ENCODE measurements at places on chromosomes 4 and X.

- no peak for DNase-seq
These were observed 11.3 kb upstream of the SLC9A7 start for GRCh38 chrX:46770000-46770816.

DNA sequence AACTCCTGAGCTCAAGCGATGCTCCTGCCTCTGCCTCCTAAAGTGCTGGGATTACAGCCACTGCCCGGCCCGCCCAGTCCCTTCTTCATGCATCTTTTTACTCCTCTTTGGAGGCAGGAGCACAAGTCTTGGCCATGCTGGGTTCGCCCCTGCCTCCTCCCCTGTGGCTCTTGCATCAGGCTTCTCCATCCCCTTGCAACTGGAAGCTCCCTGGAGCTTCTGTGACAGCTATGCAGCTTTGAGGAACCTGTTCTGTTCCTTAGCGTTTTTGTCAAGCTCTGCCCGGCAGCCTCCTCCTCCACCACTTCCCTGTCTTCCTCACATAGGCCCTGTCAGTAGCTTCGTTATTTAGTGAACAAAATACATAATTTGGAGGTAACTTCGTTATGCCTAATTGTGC is 73.9 kb downstream of the PSAPL1 start:
- DNase-seq = no peak

DNA sequence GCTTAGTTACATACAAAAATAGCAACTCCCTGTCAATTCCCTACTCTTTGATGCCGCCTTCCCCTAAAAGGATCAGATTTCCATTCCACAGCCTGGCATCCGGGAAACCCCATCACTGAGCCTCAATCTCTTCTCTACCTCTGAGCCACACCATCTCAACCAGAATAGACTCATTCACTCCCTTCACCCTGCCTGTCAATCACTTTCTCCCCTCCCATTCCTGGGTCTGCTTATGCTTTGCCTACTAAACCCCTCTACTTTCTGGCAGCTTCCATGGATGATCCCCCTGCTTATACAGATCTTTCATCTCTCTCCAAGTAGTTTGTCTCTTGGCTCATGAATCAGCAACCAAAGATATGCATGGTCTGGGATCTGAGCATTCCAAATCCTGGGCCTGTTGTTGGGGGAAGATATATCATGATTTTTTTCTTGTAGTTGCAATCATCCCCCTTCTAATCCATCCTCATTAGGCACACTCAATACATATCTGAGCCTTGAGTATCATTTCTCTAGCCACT is 2.6 kb downstream of the AMER1 start:
- DNase-seq = no peak

DNA sequence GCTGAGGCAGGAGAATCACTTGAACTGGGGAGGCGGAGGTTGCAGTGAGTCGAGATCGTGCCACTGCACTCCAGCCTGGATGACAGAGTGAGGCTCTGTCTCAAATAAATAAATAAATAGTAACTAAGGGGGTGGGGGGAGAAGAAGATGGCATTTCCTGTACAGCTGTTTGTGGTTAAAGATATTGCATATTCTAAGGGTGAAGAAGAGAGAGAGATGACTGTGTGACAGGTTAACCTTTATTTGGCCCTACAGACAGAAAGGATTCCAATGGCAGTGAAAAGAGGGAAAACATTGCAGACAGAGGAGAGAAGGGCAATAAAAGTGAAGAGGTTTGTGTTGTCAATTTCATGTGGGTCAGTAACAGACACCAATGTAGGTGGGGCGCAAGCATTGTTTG is 9.4 kb downstream of the TASL start:
- no peak for DNase-seq

DNA sequence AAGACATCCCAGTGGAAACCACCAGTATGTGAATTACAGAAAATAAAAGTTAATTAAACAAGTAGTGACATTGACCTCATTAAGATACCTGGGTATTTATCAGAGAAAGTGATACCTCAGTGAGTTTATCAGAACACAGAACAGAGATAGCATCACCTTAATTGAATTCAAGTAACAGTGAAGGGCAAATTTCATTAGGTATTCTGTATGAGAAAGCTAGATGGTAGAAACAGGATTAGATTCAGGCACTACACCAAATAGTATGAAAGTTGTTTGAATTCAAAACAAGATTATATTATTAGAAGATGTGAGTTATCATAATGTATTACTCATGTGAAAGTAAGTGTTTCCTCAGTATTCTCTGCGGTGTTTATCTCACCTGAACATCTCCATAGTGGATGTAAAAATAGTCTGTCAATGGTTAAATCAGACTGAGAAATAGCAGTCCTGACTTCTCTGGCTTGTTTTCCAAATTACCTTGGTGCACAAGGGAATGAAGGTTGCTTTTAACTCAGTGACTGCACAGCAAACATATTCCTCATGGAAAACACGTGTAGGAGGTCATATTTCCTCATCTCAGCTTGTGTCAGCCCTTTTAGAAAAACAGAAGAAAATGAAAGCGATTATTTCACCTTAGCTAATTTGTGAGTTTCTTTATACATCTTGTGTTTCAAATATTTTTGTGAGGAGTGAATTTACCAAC is 79.9 kb upstream of the PCDH18 start:
- no peak for DNase-seq

GRCh38 chr4:88985088-88985773 is 71.8 kb downstream of the FAM13A start:
- DNase-seq = no peak

GRCh38 chrX:23694606-23695005 is 27.3 kb downstream of the PRDX4 start:
- peak; percentile 23 for DNase-seq

DNA sequence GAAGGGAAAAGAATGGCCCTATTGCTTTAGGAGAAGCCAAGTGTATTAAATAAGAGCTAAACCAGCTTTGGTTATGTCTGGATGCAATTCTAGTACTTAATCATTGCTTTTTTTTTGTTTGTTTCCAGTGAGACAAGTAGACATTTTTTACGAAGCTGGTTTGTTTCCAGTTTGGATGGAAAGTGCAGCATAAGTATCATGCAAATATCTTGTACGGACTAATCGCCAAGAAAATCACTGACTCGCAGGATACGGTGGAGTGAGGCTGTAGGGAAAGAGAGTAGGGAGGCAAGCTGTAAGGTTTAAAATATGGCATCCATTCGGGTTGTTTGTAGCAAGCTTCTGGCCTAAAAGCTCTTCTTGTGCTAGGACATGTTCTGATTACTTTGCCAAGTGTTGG is 64.8 kb downstream of the HPGD start:
- DNase-seq = no peak

DNA sequence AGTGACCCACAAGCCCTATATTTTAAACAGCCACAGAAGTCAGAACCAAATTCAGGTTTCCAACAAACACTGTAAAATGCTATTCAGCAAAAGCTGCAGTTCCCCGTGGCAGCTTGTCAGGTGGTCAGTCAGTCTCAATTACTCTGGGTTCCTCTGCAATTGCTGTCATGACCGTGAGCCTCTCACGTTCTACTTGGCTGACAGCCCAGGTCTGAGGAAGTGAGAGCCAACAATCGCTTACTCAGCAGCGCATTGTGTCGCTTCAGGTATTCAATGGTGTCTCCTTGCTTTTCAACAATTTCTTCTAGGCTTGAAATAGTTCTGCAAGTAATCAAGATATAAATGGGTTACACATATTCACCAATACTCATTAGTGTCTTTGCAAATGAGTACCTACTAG is 25.8 kb downstream of the TRIM75 start:
- DNase-seq = no peak

GRCh38 chr4:109703664-109704361 is 568 bp upstream of the CASP6 start:
- no peak for DNase-seq

- DNase-seq = no peak
These were observed 145.3 kb downstream of the DTHD1 start for GRCh38 chr4:36426741-36427140.

GRCh38 chr4:101864660-101865059 is 74.1 kb downstream of the BANK1 start:
- no peak for DNase-seq

DNA sequence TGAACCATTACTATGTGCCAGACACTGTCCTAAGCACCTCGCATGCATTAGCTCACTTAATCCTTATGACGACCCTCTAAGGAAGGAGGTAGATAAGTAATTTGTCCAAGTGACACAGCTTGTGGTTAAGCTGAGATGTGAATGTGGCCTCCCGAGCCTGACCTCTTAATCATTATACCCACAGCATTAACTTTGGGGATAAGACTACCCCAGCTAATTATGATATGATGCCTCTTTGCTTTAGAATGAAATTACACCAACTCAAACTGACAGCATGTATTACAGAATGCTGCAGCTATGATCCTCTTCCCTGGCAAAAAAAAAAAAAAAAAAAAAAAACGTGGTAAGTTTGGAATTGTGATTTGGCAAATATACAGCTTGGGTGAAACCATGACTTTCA is 53.5 kb downstream of the APBB2 start:
- no peak for DNase-seq

DNA sequence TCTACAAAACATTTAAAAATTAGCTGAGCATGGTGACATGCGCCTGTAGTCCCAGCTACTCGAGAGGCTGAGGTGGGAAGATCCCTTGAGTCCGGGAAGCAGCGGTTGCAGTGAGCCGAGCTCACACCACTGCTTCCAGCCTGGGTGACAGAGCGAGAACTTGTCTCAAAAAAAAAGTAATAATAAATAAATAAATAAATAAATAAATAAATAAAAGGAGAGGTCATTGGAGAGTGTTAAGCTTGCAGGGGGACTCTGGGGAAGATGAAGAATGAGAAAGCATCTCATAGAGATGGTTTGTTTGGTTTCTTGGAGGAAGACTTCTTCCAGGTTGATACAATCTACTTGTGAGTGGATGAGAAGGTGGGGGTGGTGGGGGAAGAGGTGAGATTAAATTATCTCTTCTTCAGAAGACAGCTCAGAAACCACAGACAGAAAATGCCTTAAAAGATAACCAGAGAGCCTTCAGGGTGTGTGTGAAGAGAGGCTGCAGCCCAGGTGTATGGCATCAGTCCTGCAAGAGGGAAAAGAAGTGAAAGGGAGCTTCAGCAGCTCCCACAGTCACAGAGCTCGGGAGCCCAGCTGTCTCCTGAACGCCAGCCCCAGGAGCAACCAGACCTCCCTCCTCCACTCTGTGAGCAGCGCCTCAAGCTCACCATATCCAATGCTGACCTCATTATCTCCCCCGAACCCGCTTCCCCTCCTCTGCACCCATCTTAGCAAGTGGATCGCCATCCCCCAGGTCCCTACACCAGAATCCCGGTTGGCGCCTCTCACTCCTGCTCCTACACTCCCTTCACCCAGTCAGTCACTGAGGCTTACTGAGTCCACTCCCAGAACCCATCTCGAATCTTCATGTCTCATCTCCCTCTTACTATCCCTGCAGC is 48.2 kb downstream of the RBM47 start:
- no peak for DNase-seq

- no peak for DNase-seq
These were observed 75.3 kb downstream of the TMEM144 start for GRCh38 chr4:158285429-158286216.

GRCh38 chrX:148416931-148417330 is 83.5 kb upstream of the AFF2 start:
- no peak for DNase-seq

- no peak for DNase-seq
These were observed 6.6 kb downstream of the CLNK start for GRCh38 chr4:10677796-10678497.

DNA sequence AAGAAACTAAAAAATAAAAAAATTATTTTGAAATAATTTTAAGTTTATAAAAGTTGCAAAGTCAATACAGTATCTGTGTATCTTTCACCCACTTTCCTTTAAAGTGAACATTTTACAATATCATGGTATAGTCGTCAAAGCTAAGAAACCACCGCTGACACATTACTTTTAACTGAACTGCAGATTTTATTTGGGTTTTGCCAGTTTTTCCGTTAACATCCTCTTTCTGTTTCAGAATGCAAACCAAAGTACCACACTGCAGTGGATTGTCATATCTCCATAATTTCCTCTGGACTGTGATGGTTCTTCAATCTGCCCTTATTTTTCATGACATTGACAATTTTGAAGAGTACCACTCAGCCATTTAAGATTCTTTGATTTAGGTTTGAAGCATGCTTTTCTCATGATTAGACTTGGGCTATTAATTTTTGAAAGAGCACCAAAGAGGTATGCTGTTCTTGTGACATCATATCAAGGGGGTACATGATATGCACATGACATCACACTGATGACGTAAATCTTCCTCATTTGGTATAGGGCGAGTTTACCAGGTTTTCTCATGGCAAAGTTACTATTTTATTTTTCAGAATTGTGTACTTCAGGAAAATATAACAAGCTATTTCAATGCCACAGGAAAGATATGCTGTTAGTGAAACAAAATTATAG is 3.6 kb upstream of the CXCL1 start:
- DNase-seq = no peak

DNA sequence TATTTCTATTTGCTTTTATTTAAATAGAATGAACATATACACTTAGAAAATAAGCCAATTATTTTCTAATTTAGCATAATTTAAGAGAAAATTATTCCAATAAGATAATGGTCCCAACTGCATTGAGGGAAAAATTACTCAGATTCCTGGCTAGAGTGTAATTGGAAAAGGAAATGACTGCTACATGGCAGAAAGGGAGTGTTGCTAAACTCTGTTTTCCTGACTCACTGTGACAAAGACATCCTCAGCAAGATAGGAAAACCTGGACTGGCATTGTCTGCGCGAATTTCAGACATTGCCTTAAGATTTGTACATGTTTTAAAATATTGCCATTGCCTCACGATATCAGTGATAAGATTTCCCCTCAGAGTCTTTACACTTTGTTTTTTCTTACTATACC is 8.2 kb downstream of the TNIP3 start:
- no peak for DNase-seq

DNA sequence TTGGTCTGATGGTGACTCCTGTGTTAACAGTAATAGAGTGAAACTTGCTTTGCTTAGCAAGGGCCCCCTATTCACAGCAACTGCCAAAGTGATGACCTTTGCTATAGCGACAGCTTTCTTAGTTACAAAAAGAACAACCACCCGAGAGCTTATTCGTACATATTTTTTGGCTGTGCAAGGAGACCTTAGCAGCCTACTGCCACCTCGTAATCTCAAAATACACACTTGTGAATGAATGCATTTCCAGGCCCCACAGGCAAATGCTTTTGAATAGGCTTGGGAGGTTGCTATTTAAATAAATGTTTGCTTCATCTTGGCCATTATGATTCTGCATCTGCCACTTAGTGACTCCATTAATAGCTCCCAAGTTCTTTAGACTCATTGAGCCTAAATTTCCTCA is 47.4 kb downstream of the CCDC149 start:
- DNase-seq = no peak

DNA sequence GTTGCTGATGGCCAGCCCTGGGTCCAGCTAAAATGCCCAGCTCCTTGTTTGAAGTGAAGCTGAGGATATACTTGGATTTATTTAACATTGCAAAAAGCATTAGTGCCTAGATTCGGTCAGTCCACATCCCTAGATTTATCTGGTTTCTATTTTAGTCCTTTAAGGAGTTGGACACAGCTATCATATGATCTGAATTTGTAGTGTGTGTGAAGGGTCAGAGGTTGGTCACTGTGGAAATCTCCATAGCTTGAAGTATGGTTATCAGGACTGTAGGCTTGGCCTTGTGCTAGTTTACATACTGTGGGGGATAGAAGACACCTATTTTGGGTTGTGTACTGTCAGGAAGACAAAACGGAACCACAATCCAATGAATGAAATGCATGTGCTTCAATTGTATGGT is 28.8 kb downstream of the NLGN3 start:
- DNase-seq = no peak

GRCh38 chr4:112225157-112225556 is 6.4 kb upstream of the AP1AR start:
- no peak for DNase-seq
